ENCODE measurements at places on chromosomes 6 and 20.

GRCh38 chr6:16043171-16044135 is 85.4 kb upstream of the MYLIP start:
- DNase-seq, result no peak

DNA sequence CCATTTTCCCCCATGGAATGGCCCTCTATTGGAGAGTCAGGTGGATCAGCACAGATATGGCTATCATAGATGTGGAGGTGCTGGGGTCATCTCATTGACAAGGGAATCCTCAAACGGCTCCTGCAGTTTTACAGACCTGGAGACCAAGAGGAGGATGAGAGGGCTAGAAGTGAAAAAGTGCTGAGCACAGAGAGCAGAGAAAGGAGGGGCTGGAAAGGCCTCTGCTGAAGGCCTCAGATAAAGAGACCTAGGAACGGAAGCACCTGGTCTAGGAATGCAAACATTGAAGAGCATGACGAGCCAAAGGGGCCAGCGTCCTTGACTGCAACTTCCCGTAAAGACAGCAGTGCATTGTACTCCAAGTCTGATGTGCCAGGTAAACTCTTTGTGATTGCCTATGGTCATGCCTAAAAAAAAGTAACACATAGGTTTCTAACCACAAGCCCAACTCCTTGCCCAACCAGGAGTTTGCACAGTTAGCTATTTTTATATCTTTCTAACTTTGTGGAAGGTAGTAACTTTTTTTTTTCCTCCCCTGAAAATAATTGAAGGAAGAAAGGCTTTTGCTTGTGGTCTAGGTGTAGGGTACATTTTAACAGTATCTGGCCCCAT is 15.2 kb downstream of the RSPH4A start:
- no peak for DNase-seq

DNA sequence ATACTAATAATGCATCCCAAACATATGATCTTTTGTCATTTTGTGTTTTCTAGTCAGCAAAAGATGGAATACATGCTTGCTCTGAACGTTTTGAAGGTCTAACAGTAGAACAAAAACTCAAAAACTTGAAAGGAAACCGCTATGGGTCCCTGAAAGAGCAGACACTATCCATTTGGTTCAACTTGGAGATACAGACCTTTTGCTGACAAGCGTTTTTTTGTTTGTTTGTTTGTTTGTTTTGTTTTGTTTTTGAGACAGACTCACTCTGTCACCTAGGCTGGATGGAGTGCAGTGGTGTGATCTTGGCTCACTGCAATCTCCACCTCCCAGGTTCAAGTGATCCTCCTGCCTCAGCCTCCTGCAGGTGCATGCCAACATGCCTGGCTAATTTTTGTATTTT is 644.3 kb upstream of the PTCHD4 start:
- no peak for DNase-seq

- DNase-seq, result no peak
Measured at GRCh38 chr20:9059931-9060330, 9.0 kb upstream of the PLCB4 start.

GRCh38 chr20:40785346-40785745 is 96.3 kb upstream of the MAFB start:
- DNase-seq, result no peak

DNA sequence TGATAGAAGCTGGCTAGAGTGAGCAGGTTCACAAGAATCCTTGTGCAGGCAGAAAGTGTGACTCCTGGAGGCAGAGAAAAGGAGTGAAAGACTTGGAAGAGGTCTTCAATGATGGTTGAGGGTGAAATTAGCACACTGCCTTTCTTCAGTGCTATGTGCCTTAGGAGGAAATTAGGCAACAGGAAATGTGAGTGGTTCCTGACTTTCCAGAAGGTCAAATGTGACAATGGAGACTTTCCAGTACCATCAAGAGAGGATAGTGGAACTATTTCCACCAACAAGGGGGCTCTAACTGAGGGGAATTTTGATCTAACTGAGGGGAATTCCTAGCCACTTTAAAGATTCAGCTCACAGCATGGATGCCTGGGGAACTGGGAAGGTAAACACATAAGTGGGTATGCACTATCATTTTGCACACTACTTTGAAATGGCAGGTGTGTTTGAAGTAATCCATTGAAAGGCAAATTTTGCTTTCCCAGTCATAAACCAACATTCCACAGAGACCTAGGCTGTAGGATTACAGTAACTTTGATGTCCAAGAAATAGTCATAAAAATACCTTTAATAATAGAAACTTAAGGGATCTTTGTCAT is 90.0 kb downstream of the PERP start:
- peak; percentile 45 for DNase-seq

DNA sequence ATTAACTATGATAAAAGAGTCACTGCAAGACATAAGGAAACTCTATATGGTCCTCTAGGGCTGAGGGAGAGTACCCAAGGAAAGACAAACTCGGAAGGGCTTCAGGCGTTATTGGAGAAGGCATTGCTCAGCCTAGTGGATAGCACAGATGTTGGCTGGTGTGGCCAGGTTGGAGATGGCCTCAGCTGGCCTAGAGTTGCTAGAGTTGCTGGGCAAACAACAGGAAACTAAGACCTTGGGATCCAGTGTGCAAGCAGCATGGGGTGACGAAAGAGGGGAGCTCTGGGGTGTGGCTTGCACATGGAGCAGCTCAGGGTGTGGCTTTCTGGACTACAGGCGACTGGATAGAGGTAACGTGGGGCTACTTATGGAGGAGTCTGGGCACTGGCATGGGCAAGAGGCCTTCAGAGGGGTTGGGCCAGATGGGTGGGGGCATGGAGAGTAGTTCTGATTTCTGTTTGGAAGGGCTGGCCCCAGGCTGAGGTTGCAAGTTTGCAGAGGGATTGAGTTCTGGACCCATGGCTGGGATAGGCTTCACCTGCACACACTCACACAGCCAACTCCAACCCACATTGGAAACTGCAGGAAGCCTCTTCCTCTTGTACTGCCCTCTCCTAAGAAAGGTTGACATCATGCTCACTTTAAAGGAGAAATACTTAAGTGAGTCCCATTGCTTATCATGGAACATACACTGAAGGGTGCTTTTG is 5.2 kb upstream of the BPIFB6 start:
- no peak for DNase-seq

GRCh38 chr6:143064271-143064670 is 3.6 kb downstream of the AIG1 start:
- DNase-seq, result no peak

DNA sequence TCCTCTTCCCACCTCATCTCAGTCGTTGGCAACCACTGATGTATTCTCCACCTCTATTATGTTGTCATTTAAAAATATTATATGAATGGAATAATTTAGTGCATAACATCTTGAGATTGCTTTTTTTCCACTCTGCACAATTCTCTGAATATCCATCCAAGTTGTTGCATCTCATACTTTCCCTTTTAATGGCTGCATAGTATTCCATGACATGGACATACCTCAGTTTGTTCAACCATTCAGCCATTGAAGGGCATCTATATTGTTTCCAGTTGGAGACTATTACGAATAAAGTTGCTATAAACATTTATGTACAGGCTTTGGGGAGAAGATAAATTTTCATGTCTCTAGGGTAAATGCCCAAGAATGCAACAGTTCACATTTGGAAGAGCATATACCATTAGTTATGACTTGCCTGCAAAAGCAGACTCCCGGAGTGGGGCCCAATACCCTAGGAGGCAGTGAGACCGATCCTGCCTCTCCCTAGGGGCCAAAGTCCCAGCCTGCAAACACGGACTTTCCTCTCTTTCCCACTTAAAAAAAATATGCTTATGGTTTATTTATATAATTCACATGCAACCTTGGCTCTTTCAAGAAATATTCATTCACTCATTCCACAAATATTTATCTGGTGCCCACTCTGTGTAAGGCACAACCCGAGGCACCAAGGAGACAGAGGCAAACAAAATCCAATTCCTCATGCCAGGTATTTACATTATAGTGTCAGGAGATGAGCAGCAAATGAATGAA is 227.0 kb upstream of the PMEPA1 start:
- DNase-seq, result no peak

- no peak for DNase-seq
Measured at GRCh38 chr20:1632178-1632577, 12.4 kb upstream of the SIRPB1 start.

GRCh38 chr6:168601546-168601945 is 160.6 kb downstream of the SMOC2 start:
- DNase-seq, result no peak

DNA sequence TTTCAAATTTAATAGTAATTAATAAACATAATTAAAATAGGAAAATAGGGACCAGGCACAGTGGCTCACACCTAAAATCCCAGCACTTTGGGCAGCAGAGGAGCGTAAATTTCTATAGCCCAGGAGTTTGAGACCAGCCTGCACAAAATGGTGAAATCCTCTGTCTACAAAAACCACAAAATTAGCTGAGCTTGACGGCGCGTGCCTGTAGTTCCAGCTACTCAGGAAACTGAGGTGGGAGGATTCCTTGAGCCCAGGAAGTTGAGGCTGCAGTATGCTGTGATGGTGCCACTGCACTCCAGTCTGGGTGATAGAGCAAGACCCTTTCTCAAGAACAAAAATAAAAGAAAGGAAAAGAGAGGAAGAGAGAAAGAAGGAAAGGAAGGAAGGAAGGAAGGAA is 1387.0 kb upstream of the ADGRB3 start:
- DNase-seq, result peak; percentile 75

GRCh38 chr20:50467718-50468356 is 42.3 kb upstream of the PTPN1 start:
- peak; percentile 55 for DNase-seq

- DNase-seq, result no peak
Measured at GRCh38 chr6:89022798-89023197, 57.8 kb upstream of the PNRC1 start.

DNA sequence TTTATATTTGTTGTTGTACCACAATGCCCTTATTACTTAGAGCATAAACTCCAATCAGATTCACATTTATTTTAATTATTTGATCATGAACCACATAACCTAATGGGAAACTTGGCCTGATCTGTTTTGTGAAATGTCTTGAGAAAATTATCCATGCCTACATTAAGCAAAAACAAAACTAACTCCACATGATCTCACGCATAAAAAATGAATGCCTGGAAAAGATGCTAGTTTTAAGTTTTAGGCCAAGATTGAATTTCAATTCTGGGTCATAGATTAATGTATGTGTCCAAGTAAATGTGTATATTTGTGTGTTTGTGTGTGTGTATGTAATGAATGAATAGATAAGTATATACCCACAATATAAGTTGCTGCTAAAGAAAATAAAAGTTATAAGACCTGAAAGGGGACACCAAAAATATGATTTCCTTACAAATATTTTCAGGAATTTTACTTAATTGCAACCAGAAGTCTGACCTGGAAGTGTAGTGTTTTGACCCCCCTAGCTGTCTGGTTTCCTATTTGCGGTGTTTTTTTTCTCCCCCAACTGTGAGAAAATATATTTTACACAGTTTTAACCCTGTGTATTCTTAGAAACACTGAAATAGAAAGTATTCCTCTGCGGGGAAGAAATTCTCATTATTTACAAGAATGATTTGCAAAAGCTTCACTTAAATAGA is 97.2 kb downstream of the JAG1 start:
- no peak for DNase-seq
